Caco-2 (cell line): ENCODE measurements at places on chromosomes 2 and 18. TPM values are rescaled to one million over a fixed set of nuclear protein-coding genes. Genes with fewer than 3 reads are reported as not detected.

GALNT13 gene
- total RNA-seq: not detected in 2 replicates

- no peak for DNase-seq
Measured at GRCh38 chr18:45335282-45336043, 279.8 kb upstream of the SLC14A2 start.

DNA sequence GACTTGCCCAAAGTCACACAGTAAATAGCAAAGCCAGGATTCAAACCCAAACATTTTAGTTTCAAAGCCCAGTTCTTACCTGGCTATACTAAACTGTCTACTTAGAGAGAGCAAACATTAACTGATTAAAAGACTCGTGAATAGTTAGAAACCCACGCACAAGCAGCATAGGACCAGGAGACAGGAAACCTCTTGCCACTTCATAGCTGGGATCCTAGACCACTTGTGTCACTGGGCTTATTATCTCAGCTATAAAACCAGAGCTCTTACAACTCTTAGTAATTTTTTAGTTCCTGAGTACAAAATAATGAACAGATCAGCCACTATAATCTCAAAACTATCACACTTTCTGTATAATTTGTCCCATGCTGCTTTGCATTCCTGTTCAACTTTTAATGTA, 2.4 kb upstream of the AAK1 start:
- no peak for DNase-seq

IL36G gene
- total RNA-seq: not detected in 2 replicates

DNA sequence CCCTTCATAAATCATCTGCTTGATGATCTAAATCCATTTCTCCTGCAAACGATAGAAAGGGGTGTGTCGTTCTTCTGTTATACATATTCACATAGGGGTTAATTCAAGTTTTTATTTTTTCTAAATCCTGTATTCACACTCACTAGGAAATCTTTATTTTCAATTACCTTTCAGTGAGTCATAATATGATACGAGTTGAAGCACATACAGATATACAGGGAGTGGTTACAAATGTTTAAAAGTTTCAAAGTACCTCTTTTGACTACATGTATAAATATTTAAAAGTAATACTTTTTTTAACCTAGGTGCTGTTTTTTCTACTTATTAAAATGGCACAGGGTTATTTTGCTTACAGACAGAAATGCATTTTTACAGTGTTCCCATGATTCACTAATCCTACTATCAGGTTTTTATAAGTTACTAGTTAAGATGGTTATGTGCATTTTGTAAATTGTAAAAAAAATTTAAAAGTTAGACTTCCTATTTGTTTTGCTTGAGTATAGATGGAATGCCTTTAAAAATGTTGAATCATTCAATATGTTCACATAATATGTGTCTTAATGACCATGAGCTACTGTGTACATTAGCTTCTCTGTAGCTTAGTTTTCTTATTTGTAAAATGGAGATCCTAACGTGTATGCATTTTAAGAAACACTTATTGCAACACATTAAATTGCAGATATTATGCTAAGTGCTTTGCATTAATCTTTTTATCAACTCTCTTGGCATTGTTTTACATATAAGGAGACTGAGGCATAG, 1378.1 kb downstream of the DSC3 start:
- DNase-seq: no peak

GRCh38 chr2:39210846-39211245, 32.9 kb downstream of the CDKL4 start:
- no peak for DNase-seq

GRCh38 chr2:29281916-29282247, 166.7 kb downstream of the CLIP4 start:
- DNase-seq: no peak

DNA sequence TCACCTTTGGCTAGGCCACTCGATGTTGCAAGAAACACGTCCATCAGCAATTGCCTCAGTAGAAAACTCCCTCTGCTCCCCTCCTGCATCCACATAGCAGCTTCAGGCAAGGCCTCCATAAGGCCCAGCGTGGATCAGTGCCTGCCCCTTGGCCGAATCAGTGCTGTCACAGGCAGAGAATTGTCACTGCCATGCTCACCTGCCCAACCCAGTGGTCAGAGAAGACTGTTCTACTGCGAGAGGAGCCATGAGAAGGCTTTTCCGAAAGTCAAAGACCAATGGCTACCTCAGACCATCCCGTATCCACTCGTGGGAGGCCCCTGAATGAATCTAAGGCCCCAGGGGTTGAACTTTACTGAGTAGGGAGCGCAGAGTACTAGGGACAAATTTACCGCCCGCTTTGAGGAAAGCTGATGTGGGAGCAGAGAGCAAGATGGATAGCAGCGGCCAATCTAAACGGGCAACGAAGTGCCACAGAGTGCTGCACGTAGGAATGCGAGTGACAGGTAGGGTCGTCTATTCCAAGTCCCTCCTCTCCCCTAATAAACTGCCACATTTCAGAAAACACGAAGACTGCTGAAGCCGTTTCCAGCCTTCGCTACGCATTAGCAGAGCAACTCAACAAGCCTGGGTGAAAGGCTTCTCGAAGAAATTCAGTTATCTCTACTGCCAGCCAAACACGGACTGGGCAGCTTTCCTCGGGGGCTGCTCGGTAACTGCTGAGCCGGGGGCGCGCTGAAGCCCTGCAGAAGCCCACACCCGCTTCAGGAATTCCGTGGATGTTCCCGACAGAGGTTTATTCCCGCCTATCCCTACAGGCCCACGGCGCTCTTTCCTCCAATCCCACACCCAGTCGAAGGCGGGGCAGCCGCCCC, 968 bp upstream of the RALBP1 start:
- peak; percentile 91 for DNase-seq

- no peak for DNase-seq
Measured at GRCh38 chr2:60331115-60331809, 222.2 kb downstream of the BCL11A start.

EN1 gene
- total RNA-seq: 0.16 and 0.37 TPM in 2 replicates

GRCh38 chr2:105929516-105929915, 184.8 kb downstream of the NCK2 start:
- DNase-seq: no peak

- no peak for DNase-seq
Measured at GRCh38 chr2:55965966-55966365, 42.4 kb upstream of the EFEMP1 start.

- no peak for DNase-seq
Measured at GRCh38 chr18:6255116-6255705, 159.5 kb downstream of the L3MBTL4 start.

TPO gene
- total RNA-seq: not detected in 2 replicates

GRCh38 chr2:17069564-17069963, 403.9 kb upstream of the CYRIA start:
- DNase-seq: no peak

DNA sequence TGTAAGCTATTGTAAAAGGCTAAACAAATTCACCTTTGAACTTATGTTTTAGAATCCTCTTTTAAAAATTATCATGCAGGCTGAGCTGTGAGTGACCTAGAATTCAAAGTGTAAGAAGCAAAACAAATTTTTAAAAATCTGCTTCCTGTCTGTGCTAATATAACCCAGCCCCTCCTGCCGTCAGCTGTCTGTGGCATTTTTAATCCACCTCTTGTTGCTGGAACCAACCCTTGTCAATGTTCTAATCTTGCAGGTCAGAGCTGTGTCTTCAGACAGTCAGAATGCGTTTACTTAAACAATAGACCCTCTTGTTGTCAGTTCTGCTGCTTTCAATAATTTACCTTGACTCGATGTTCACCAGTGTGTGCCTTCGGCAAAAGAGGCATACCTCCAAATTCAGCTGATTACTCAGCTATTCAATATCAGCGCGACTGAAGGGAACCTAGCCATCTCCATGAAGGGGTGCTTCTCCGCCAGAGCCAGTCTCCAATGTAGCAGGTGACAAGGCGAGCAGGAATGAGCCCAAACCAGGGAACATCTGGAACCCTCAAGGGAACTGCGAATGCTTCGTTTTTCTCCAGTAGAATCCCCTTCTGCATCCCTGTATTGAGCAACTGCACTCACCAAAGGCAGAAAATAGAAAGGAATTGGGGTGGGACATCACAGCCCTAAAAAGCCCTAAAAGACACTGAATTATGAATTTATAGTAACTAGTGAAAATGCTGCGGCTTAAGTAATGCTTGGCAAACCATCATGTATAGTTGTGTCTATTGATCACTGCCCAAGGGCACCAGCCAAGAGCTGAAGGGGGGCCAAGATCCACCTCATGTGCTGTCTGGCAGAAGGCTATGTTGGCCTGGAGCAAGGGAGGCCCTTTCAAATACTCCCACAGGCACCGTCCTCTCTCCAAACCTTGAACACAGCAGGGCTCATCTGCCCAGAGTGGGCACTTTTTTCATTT, 62.5 kb downstream of the LYPD6B start:
- DNase-seq: no peak

LAMA1 gene
- total RNA-seq: 122 and 129 TPM in 2 replicates
